Vagina (tissue), 2 donors: ENCODE measurements at places on chromosomes 12 and 14. TPM values are rescaled to one million over a fixed set of nuclear protein-coding genes. Genes with fewer than 3 reads are reported as not detected.

SPX gene
- total RNA-seq = not detected

SCN8A gene
- 3.7 TPM for total RNA-seq

ENO2 gene
- total RNA-seq = 20.1 TPM

RNASE4 gene
- total RNA-seq = 132 TPM

CD163 gene
- 96.3 TPM for total RNA-seq

ADAMTS20 gene
- not detected for total RNA-seq
